Forelimb muscle (tissue), 1 donor: ENCODE measurements at places on chromosomes 5 and 9. TPM values are rescaled to one million over a fixed set of nuclear protein-coding genes. Genes with fewer than 3 reads are reported as not detected.

Gene OR1N2
- polyA plus RNA-seq = not detected

Gene MAML1
- 24.8 TPM for polyA plus RNA-seq

Gene SLC46A2
- 0.10 TPM for polyA plus RNA-seq

Gene SPZ1
- polyA plus RNA-seq = not detected

Gene PCDHB2
- polyA plus RNA-seq = 2.2 TPM

Gene ELAVL2
- 1.3 TPM for polyA plus RNA-seq

Gene PCDHGA10
- polyA plus RNA-seq = 1.4 TPM

Gene BAAT
- 1.7 TPM for polyA plus RNA-seq

Gene TAF1L
- polyA plus RNA-seq = 0.03 TPM

Gene TMEM171
- 0.58 TPM for polyA plus RNA-seq

Gene PCDH1
- 13.6 TPM for polyA plus RNA-seq

Gene TAF11L5
- polyA plus RNA-seq = not detected

Gene PCDHGA8
- 0.73 TPM for polyA plus RNA-seq

Gene PCDHGB2
- 1.7 TPM for polyA plus RNA-seq

Gene TUBB4B
- polyA plus RNA-seq = 146 TPM

Gene HRCT1
- polyA plus RNA-seq = 2.1 TPM

Gene PCDHB9
- 2.9 TPM for polyA plus RNA-seq

Gene SLIT3
- polyA plus RNA-seq = 6.8 TPM

Gene EDIL3
- polyA plus RNA-seq = 11.6 TPM

Gene SEMA6A
- polyA plus RNA-seq = 43.9 TPM

Gene IFNA10
- not detected for polyA plus RNA-seq

Gene PCDHA1
- 0.10 TPM for polyA plus RNA-seq

Gene PCDHB12
- 2.5 TPM for polyA plus RNA-seq

Gene PCDHA11
- not detected for polyA plus RNA-seq

Gene TRPM6
- polyA plus RNA-seq = 0.08 TPM

Gene DMRT3
- polyA plus RNA-seq = 0.38 TPM

Gene CATSPER3
- polyA plus RNA-seq = 0.87 TPM

Gene BSPRY
- 0.29 TPM for polyA plus RNA-seq

Gene ORM2
- polyA plus RNA-seq = not detected

Gene EGFL7
- polyA plus RNA-seq = 59.9 TPM

Gene KIF20A
- polyA plus RNA-seq = 17.3 TPM

Gene CD72
- 2.6 TPM for polyA plus RNA-seq

Gene OTP
- polyA plus RNA-seq = not detected

Gene GABBR2
- 0.82 TPM for polyA plus RNA-seq

Gene CARTPT
- polyA plus RNA-seq = not detected

Gene EEIG1
- 19.2 TPM for polyA plus RNA-seq

Gene CMYA5
- 230 TPM for polyA plus RNA-seq

Gene RABL6
- 59.8 TPM for polyA plus RNA-seq

Gene IFNE
- not detected for polyA plus RNA-seq

Gene DDX46
- 58.0 TPM for polyA plus RNA-seq

Gene IQGAP2
- 8.2 TPM for polyA plus RNA-seq

Gene BTNL3
- polyA plus RNA-seq = not detected
